NCI-H526 treated with DMSO at 0.1 percent for 48 hours (cell line): ENCODE measurements at places on chromosomes 1 and 21.

- no peak for DNase-seq
These were observed 126.5 kb upstream of the KCNK1 start for GRCh38 chr1:233487408-233487807.

- DNase-seq, result no peak
These were observed 168.9 kb upstream of the KIAA0040 start for GRCh38 chr1:175361476-175361875.

- no peak for DNase-seq
These were observed 9.2 kb downstream of the POU3F1 start for GRCh38 chr1:38037221-38037939.

- no peak for DNase-seq
These were observed 145.4 kb downstream of the SLC30A10 start for GRCh38 chr1:219782929-219783328.

- no peak for DNase-seq
These were observed 1.6 kb downstream of the NSUN4 start for GRCh38 chr1:46342084-46342656.

- no peak for DNase-seq
These were observed 16.1 kb upstream of the LYST start for GRCh38 chr1:235882816-235883215.

GRCh38 chr1:238811211-238811879, 575.0 kb upstream of the CHRM3 start:
- no peak for DNase-seq

GRCh38 chr1:161177112-161177935, at the start of gene B4GALT3:
B4GALT3 (minus strand) TSS chr1:161177507; CDS start chr1:161176060, 1,447 bp downstream.
- DNase-seq, result peak; percentile 96

- no peak for DNase-seq
These were observed 175.7 kb downstream of the CHRM3 start for GRCh38 chr1:239562095-239562494.

GRCh38 chr1:68322096-68322495, 89.8 kb upstream of the WLS start:
- DNase-seq, result no peak

DNA sequence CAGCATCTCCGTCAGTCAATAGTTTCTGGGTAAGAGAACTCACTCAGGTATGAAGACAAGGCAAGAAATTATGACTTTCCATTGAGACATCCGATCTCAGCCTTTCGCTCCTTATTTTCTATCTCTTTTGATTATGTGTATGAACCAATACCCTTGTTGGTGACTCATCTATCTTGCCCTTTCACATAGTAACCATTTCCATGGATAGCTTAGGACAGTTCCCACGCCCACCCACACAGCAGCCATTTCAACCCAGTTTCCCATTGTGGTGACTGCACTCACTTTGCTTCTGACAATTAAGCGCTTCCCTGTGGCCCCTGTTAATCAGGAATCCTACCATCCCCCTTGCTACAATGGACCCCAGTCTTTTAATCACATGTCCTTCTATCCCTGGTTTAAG, 210.6 kb upstream of the ADGRL2 start:
- DNase-seq, result no peak

DNA sequence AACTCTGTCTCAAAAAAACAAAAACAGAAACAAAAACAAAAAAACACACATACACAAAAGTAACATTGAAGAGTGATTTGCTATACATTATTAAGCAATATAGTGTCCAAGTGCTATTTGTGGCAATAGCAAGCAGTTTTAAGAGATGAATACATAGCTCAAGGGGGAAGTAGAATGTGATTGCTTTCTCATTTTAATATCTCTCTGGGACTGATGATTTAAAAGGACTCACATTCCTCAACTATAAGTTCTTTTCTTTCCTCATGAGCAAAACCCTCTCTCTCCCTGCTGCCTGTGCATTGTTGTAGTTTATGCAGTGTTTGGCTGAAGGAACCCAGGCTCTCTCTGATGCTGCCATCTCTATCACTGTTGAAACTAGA, 47.0 kb upstream of the CSF1 start:
- no peak for DNase-seq

- DNase-seq, result no peak
These were observed 362.3 kb upstream of the VAMP3 start for GRCh38 chr1:7408771-7409150.

- no peak for DNase-seq
These were observed 58.2 kb downstream of the WLS start for GRCh38 chr1:68173936-68174737.

DNA sequence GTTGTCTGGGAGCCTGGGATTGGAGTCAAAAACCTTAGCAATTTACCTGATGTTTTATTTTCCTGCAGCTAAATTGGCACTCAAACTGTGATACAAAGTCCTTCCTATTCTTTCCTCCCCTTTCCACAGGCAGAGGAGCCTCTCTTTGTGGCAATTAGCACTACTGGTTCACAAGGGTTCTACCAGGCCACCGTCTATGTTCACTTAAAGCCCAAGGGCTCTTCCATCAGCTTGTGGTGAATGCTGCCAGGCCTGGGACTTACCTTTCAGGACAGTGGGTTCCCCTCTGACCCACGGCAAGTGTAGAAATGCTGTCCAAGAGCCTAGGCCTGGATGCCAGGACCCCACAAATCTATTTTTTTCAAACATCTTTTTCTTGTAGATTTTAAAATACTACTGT, 251.9 kb upstream of the B3GALT2 start:
- no peak for DNase-seq

GRCh38 chr1:79380078-79380477, 373.5 kb upstream of the ADGRL4 start:
- no peak for DNase-seq

GRCh38 chr1:84345220-84345619, 43.7 kb downstream of the SAMD13 start:
- DNase-seq, result no peak
